ENCODE measurements at places on chromosomes 5 and 9. TPM values are rescaled to one million over a fixed set of nuclear protein-coding genes. Genes with fewer than 3 reads are reported as not detected.

GRCh38 chr9:98740226-98740881, 31.6 kb upstream of the GABBR2 start:
- DNase-seq = no peak

Gene UBTD2
- 51.7 TPM for total RNA-seq

DNA sequence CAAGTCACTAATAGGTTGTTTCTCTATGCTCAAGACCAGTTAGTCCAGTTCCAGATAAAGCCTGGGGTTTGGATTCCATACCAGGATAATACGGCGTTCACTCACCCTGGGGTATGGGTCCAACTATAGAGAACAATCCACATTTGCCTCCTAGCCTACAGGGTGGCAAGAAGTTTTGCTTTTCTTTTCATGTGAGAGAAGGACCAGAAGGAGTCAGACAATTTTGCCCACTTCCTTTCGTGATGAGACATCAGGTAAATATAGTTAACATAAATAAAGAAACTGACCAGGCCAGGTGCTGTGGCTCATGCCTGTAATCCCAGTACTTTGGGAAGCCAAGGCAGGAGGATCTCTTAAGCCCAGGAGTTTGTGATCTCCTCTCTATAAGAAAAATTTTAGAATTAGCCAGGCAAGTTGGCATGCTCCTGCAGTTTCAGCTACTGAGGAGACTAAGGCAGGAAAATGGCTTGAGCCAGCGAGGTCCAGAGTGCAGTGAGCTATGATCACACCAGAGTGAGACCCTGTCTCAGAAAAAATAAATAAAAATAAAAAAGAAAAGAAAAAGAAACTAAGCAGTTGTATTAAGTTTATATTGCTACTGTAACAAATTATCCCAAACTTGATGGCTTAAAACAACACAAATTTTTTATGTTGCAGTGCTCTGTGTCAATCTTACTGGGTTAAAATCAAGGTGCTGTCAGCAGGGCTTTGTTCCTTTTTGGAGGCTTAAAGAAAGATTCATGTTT, 7.5 kb upstream of the REEP5 start:
- no peak for DNase-seq

Gene PPIC
- 91.0 TPM for total RNA-seq

GRCh38 chr5:98492258-98492657, 281.2 kb upstream of the RGMB start:
- no peak for DNase-seq

- DNase-seq = no peak
These were observed 147.4 kb upstream of the KLF9 start for GRCh38 chr9:70561786-70562395.

- no peak for DNase-seq
These were observed 26.2 kb downstream of the ZNF474 start for GRCh38 chr5:122155546-122155945.

Gene MIGA2
- total RNA-seq = 16.8 TPM

DNA sequence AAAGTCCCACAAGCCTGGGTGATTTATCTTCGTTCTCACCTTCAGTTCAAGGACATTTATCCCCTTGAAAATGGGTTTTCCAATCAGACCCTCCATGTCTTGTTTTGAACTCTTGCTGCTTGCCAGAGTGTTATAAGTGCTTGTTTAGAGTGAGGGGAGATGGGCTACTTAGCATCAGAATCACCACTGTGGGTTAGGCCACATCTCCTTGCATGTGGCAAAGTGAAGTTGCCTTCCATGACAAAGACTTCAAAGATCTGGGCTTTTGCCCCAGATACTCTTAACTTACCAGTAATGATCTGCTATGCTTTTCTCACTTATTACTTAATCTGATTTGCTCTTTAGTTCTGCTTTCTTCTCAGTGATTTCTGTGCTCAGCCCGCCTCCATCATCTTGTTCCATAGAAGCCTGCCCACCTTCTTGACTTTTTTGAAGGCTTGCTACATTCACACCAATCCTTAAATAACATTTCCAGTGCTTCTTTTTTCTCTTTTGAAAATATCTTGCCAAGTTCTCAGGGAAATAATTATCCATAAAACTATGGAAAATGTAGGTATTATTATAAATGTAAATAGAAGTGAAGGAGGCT, 39.0 kb downstream of the GPR21 start:
- DNase-seq = no peak

Gene IFNA2
- total RNA-seq = not detected

- no peak for DNase-seq
These were observed 825.0 kb downstream of the TLR4 start for GRCh38 chr9:118529210-118529609.

DNA sequence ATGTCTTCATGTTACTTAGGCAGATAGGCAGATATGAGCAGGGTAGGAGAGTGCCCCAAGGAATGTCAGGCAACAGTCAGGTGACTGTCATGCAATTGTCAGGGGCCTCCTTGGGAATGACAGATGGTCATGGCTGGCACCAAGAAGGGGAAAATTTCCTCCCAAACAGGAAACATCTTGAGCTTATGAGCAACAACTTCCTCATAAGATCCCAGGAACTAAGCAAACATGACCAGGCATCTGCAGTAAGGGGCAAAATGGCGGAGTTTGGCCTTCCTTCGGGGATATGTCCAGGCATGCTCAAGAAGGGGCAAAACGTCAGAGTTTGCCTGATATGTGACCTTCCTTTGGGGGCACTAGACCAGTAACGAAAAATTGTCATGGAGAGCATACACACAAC, 591.8 kb downstream of the PDE4D start:
- no peak for DNase-seq

- no peak for DNase-seq
These were observed 39.8 kb downstream of the CAMK2A start for GRCh38 chr5:150249744-150250143.

Gene DMRT3
- not detected for total RNA-seq

GRCh38 chr5:82354543-82354942, 76.4 kb upstream of the RPS23 start:
- no peak for DNase-seq

Gene PIP5KL1
- total RNA-seq = 1.6 TPM

DNA sequence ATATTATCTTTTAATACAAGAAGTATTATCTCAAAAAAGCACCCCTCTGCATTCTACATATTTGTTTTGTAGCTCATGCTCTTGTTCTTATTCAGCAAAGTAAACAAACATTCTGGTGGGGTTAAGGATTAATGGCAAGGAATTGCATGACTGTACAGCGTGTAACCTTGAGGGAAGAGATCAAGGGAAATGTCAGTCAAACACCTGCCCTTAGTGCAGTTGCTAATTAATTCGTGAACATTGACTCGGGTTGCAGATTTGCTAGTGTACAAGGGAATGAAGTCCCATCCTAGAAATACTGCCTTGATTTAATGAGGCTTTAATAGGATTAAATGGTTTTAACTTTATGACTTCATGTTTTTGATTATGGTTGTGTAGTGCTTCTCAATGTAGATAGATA, 1758.1 kb downstream of the MAT2B start:
- DNase-seq = no peak

DNA sequence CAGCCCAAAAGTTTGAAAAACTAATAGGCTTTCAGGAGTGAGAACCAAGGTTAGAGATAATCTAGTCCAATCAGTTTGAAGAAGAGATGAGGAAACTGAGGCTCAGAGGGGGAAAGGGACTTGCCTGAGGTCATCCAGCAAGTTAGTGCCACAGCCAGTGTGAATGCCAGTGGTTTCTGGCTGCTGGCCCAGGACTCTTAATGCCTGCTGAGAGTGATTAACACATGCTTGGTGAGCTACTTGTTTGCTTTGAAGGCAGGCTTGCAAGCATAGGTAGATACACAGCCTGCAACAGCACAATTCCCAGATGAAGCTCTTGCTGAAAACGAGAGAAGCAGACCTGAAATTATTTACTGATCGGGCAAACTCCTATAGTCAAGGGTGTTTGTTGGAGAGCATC, 591.6 kb upstream of the SGCD start:
- DNase-seq = no peak

DNA sequence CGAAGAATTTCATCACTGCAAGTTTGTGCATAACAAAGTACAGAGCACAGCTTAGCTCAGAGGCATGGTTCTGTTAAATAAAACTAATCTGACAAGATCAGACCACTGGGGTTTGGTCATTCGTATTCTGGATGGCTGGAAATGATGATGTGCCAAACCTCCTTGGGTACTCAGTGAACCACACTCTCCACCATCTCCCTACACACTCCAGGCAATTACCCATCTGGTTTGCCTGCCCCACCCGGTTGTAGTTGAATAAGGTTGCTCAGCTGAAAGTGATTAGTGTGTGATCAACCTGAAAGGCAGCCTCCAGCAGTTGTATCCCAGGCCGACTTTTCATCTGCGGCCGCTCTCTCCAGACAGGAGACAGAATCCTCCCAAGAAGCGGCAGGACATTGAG, 371.4 kb downstream of the TLE1 start:
- no peak for DNase-seq

Gene CDH9
- total RNA-seq = 2.2 TPM

DNA sequence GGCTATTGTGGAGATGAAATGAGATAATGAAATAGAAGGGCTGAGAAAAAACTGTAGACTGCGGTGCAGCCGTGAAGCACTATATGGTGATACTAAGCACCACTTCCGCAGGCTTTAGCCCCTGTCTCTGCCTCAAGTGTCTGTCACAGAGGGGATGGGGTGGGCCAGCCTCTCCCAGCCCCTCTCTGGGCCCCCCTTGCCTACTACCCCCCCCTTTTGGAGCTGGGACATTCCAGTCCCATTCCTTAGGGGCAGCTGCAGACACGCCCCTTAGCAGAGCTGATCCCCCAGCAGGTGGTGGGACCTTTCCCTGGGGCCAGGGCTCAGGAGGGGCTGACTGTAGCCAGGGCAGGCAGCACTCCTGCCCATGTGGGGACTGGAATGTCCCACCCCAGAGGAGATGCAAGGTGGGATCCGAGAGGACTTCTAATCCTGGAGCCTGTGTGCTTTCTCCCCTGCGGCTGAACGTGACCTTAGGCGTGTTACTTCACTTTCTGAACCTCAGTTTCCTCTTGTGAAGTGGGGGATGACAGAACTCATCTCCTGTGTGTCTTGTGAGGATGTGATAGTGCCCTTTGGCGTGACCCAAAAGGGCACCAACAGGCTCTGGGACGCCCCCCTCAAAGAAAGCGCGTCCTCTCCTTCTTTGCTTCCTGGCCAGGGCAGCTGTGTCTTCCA, 1.9 kb downstream of the N4BP3 start:
- no peak for DNase-seq

Gene CHSY3
- 23.6 TPM for total RNA-seq

Gene AK6
- 43.2 TPM for total RNA-seq

Gene NOXA1
- total RNA-seq = 7.2 TPM

Gene PCDHAC1
- total RNA-seq = 6.3 TPM

Gene SAPCD2
- 7.5 TPM for total RNA-seq

DNA sequence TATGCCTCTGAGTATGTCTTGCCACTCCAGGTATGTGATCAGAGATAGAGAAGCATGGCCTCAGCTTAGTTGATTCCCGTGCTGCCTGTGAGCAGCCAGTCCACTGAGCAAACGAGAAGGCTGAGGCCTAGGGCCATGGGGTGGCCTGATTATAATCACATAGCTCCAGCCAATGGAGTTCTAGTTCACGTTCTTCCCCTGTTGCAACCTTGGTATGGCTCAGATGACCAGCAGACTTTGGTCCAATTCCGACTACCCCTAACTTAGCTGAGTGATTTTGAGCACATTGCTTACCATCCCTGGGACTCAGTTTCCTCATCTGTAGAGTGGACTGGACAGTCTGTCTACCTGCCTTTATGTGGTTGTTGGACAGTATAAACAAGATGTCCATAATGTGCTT, 68.4 kb downstream of the PPARGC1B start:
- DNase-seq = no peak

DNA sequence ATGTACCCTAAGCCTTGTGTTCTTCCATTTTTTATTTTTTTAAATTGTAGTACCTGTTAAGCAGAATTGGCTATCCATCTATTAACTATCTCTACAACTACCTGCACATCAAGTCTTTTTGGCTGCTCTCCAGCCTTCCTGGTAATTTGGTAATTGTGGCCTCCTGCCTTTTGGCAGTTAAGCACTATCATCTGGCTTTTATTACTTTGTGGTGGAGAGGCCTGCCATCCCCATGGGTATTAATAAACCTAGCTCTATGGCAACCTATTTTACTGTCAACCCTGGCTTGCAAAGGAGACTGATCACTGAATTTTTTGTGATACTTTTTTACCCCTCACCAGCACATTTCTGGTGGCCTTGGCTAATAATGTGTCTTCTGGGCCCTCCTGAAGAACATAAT, 20.5 kb downstream of the SELENOP start:
- DNase-seq = no peak

Gene FBP2
- total RNA-seq = not detected
